Muscle of back (tissue), 13 donors: ENCODE measurements at places on chromosomes 2 and 18. TPM values are rescaled to one million over a fixed set of nuclear protein-coding genes. Genes with fewer than 3 reads are reported as not detected.

HTR2B gene
- 0.16 TPM for polyA plus RNA-seq

WDR33 gene
- 35.1 TPM for polyA plus RNA-seq

MEP1B gene
- polyA plus RNA-seq: not detected

NEB gene
- 1,786 TPM for polyA plus RNA-seq

C2orf72 gene
- polyA plus RNA-seq: 0.71 TPM

PLB1 gene
- 2.3 TPM for polyA plus RNA-seq

SCN9A gene
- polyA plus RNA-seq: 4.1 TPM

ANKRD30B gene
- not detected for polyA plus RNA-seq

DPP10 gene
- polyA plus RNA-seq: 4.7 TPM

DQX1 gene
- polyA plus RNA-seq: 0.13 TPM

TMEM214 gene
- 60.1 TPM for polyA plus RNA-seq

CDH2 gene
- polyA plus RNA-seq: 6.6 TPM

ADRA2B gene
- polyA plus RNA-seq: 2.3 TPM

XPO1 gene
- polyA plus RNA-seq: 122 TPM

SERPINB10 gene
- 0.24 TPM for polyA plus RNA-seq

ACMSD gene
- polyA plus RNA-seq: 1.4 TPM

FIGN gene
- 2.3 TPM for polyA plus RNA-seq

RFX8 gene
- polyA plus RNA-seq: 3.9 TPM

ACKR3 gene
- 29.4 TPM for polyA plus RNA-seq

ASPRV1 gene
- 1.7 TPM for polyA plus RNA-seq

SCN7A gene
- 56.1 TPM for polyA plus RNA-seq

OXER1 gene
- polyA plus RNA-seq: 4.7 TPM

GDF7 gene
- polyA plus RNA-seq: 1.6 TPM

PROKR1 gene
- polyA plus RNA-seq: 2.5 TPM

MAL gene
- polyA plus RNA-seq: 3.9 TPM

ARID5A gene
- 27.8 TPM for polyA plus RNA-seq

RAMP1 gene
- 43.5 TPM for polyA plus RNA-seq

DYNAP gene
- 0.07 TPM for polyA plus RNA-seq

CFAP210 gene
- polyA plus RNA-seq: 0.20 TPM

PAX3 gene
- 3.1 TPM for polyA plus RNA-seq

ATP8B1 gene
- polyA plus RNA-seq: 5.5 TPM

CD8B gene
- polyA plus RNA-seq: 0.35 TPM

EDAR gene
- 0.08 TPM for polyA plus RNA-seq

KIF3C gene
- 6.8 TPM for polyA plus RNA-seq

SLC20A1 gene
- 21.3 TPM for polyA plus RNA-seq

PROM2 gene
- 1.0 TPM for polyA plus RNA-seq

STK16 gene
- 13.0 TPM for polyA plus RNA-seq

SMAD4 gene
- 101 TPM for polyA plus RNA-seq
